ENCODE measurements at places on chromosomes 12 and 14.

GRCh38 chr14:22026527-22026926, 352.9 kb upstream of the OR4E1 start:
- no peak for DNase-seq

DNA sequence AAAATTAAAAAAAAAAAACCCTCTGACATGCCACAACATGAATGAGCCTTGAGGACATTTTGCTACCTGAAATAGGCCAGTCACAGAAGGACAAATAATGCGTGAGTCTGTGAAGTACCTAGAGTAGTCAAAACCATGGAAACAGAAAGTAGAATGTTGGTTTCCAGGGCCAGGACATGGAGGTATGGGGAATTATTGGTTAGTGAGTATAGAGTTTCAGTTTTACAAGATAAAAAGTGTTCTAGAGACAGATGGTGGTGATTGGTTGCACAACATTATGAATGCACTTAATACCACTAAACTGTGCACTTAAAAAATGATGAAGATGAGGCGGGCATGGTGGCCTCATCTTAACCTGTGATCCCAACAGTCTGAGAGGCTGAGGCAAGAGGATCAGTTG, 47.6 kb upstream of the ZFP36L1 start:
- no peak for DNase-seq

DNA sequence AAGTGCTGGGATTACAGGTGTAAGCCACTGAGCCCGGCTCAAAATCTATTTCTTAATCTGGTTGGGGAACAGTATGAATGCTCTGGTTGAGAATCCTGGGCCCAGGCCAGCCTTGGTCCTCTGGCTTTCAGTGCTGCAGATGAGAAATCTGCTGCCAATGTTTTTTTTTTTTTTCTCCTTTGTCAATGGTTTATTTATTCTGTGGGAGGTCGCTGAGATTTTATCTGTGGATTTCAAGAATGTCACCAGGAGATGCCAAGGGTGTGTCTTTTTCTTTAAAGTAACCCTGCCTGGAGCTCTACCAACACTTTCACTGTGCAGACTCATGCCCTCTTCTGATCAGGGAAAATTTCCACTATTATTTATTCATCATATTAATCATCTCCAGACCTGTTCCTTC, 3.6 kb downstream of the SLC25A29 start:
- DNase-seq, result no peak

- no peak for DNase-seq
Observed at GRCh38 chr12:43333644-43334043, 218.4 kb downstream of the ADAMTS20 start.

DNA sequence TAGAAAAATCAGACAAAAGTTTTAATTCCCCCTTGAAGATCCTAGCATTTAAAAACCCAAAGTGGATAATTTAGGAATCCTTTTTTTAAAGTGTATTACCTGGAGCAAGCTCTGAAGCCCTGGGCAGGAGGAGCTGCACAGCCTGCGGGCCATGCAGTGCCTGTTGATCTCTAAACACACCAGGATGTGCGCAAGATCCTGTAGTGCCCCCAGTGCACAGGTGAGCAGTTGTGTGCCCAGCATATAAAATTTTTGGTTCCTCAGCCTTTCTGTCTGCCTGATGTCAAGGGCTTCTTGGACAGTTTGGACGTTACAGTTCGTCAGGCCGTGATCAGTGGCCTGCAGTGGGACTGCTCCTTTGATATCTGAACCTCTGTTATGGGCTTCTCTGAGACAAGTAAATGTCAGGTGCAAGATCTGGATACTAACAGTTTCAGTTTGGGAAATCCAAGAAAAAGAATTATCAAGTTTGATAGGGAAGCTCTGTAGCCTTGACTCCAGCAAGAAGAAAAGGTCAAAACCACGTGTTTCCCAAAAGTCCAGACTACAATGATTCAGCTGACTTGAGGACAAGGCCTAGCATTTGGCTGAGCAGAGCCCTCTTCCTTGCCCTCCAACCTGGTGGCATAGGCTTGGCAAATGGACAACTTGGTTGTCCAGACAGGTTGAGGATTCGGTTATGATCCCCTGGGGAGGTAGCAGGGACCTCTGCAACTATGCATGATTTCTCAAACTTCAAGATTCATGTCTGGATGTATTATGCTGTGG, 1.0 kb downstream of the ATXN7L3B start:
- no peak for DNase-seq

DNA sequence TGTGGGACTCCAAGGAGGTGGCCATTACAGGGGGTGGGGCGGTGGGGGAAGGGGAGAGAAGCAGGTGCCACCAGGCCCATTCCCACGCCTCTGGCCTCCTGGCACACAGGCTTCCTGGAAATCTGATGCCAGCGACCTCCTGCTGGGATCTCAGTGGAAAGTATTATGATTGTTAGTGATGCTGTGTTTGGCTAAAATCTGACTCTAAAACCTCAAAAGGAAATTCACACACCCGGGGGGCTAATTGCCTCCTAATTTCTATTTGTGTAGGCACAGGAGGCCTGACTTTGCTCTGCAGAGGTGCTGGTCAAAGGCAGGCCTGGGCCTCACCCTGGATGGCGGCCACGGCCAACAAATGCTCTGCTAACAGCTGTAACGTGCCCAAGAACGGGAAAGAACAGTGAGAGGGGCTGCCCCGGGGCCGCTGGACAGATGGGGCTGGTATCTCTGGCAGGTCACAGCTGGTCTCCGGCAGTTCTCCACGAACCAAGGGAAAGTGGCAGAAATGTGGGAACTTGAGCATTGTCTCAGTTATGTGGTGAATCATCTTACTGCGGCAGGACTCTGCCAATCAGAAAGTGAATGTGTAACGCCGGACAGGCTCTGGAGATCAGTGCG, 14.3 kb downstream of the FAM181A start:
- DNase-seq, result no peak

DNA sequence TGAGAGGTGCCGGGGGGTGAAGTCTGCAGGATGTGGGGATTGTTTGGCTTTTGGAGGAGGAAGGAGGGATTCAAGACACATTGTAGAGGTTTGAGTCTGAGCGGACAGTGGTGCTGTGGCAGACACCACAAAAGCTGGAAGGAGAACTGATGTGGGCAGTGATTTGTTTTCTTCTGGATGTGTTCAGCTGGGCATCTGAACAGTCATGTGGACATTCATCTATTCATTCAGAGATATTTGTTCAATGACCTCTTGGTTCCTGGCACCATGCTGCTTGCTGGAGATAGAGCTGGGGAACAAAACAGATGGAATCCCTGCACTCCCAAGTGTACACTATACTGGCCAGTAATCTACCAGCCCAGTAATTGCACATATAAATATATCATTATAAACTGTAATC, 64.0 kb downstream of the PTPN11 start:
- no peak for DNase-seq

DNA sequence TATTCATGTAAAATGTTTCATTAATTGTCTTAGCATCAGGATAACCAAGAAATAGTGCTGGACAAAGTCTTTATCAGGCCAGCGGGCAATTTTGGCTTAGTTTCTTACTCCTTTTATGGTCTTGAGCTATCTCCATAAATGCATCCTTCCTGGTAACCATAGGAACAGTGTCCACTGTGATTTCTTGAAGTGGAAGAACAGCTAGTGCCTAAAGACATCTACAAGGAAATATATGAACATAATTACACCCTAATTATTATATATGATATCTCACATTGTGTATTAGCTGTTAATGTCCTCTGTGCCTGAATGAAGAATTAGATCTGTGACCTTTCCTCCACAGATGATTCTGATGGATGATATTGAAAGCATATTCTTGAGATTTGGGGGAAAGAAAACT, 286.7 kb upstream of the ATXN7L3B start:
- DNase-seq, result no peak

DNA sequence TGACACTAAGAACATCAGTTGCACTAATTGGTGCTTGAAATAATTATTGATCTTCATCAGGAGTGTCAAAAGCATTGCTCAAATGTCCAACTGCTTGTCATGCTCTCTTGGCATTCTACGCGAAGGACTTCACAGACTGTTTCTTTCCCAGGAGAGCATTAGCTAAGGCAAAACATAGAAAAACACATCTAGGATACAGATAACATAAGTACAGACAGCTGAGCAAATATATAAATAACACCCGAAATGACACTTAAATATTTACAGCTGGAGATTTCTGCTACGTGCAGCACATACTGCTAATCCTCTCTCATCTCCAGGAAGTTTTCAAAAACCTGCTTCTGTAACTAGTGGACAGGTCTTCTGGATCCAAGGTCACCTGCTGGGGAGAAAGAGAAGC, 120.0 kb upstream of the PRMT8 start:
- no peak for DNase-seq

GRCh38 chr12:101327051-101327450, 47.1 kb downstream of the UTP20 start:
- no peak for DNase-seq

GRCh38 chr14:61050417-61050816, 69.4 kb downstream of the SLC38A6 start:
- no peak for DNase-seq

DNA sequence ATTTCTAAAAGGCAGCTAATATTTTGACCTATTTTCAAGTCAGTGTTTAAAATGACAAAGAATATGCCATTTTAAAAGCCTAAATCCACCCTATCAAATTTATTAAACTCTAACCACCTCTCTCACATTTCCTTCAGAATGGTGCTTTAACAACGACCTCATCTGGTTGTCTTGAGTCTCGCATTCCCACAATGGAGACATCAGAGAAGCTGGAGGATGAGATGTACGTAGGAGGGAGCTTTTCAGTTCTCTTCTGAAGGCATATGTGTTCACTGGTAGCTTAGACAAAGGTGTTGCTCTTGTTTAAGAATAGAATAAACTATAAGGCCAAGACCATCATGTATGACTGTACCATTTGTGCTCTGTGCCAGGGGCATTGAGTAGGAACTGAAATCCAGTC, 82.9 kb downstream of the BCL2L14 start:
- no peak for DNase-seq

- DNase-seq, result no peak
Observed at GRCh38 chr14:70000601-70001000, 121.4 kb downstream of the SMOC1 start.

DNA sequence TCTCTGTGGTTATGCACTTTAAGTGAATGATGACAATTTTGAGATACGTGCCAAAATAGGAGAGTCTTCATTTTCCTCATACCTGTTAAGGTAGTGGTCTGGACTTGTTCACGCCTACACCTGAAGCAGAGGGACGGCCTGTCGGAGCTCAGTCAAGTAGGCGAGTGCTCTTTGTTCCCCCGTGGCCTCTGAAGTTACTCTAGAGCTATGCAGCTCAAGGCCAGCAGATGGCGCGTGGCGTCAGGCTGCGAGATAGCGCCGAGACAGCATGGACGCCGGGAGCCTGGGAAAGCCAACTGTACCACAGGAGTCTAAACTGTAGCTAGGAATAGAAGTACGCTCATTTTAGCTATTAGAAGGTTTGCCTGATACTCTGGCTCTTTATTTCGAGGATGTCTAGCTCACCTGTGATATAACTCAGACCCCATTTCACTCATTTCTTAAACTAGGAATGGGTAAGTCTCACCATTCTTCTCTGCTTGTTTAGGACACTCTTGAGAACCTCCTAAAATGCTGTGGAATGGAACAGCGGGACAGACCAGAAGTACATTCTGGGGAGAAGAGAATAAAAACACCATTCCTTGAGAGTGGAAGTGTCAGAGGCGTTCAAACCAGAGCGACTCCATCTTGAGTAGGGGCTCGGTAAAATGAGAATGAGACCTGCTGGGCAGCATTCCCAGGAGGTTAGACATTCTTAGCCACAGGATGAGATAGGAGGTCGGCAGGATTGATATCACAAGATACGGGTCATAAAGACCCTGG, 267.4 kb upstream of the HMGA2 start:
- DNase-seq, result peak; percentile 1

DNA sequence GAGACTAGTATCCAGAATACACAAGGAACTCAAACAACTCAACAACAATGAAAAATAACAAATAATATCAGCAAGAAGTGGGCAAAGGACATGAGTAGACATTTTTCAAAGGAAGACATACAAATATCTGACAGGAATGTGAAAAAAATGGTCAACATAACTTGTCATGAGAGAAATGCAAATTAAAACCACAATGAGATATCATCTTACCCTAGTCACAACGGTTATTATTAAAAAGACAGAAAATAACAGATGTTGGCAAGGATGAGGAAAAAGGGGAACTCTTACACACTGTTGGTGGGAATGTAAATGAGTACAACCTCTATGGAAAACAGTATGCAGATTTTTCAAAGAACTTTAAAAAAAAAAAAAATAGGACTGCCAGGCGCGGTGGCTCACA, 20.4 kb downstream of the VWF start:
- DNase-seq, result no peak

- DNase-seq, result no peak
Observed at GRCh38 chr12:54141431-54142113, 47.2 kb downstream of the SMUG1 start.

- no peak for DNase-seq
Observed at GRCh38 chr14:89719366-89720075, 235.0 kb downstream of the EFCAB11 start.

- DNase-seq, result no peak
Observed at GRCh38 chr14:104101086-104101621, 15.7 kb downstream of the ASPG start.

DNA sequence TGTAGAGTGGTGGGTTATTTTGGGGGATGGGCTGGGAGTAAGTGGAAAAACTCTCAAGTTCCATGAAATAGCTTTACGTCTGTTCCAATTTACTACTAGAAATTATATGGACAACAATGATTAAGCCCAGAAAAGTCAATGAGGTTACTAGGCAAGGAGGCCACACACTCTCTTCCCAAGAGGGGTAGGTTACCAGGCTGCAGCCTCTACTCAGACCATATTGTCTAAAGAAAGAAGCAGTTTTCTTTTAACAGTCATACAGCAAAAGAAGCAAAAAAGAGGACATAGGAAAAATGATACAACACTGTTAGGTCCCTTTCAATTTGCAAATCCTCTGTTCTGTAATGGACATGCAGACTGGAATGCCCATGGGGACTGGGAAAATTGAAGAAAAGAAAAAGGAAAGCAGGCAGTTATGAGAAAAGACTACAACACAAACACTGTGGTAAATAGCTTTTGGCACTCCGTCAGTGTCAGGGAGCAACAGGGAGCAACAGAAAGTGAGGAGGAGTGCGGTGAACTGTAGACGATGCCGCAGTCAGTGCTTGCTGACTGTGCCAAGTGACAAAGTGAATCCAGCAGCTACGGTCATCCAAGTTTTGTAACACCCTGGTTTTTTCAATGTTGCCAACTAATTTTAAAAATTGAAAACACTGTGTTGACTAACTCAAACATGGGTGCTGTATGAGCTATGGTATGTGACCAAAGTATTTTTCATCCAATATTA, 39.8 kb upstream of the HMGA2 start:
- DNase-seq, result no peak
